ENCODE measurements at places on chromosomes 7 and 10.

DNA sequence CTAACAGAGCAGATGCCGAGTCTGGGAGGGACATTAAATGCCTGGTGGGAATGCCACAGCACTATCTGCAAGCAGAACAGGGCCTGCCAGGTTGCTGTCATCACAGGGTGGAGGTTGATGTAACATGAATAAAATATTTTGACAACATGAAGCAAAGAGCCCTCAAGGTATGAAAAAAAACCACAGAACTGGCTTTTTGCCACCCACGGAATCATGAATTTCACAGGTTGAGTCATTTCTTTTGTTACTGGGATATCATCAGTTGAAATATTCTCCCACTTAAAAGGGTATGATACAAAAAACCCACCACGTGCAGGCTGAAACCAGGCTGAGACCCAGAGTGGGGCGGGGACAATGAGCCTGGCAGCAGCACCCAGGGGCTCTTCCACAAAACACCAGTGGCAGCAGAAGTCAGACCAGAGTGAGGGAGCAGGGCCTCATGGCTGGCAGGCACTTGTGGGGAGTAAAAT lies 220.1 kb downstream of the TNS3 start:
- no peak for DNase-seq

- DNase-seq = no peak
These were observed 7.1 kb downstream of the R3HCC1L start for GRCh38 chr10:98141484-98142073.

GRCh38 chr10:74842301-74842954 lies 16.0 kb downstream of the KAT6B start:
- no peak for DNase-seq

DNA sequence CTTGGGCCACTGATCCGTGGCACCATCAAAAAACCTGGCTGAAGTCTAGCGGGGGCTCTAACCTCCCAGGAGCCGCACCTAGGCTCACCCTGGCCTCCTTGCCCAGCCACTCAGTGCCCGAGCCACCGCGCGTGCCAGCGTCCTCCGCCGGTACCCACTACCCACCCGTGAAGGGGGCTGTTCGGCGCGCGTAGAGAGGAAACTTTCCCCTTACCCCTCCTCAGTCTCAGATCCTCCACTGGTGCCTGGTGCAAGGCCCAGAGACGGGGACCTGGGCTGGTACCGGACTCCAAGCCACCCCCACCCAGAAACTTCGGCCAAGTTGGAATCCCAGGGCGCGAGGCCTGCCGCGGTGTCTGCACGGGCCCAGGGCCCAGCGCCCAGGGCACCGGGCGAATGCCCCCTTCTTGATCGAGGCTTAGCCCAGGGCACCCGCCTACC lies 3.5 kb upstream of the EBF3 start:
- no peak for DNase-seq

DNA sequence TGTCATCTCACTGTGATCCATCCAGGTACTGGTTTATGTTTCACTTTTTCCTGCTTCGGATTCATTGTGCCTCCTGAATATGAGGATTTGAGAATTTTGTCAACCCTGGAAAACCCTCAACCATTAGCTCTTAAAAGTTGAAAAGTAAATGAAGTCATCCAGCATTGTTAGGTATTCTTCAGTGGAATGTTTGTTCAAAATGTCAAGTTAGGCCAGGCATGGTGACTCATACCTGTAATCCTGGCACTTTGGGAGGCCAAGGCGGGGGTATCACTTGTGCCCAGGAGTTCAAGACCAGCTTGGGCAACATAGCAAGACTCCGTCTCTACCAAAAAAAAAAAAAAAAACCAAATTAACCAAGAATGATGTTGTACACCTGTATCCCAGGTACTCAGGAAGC lies 222.1 kb downstream of the NSUN6 start:
- no peak for DNase-seq

DNA sequence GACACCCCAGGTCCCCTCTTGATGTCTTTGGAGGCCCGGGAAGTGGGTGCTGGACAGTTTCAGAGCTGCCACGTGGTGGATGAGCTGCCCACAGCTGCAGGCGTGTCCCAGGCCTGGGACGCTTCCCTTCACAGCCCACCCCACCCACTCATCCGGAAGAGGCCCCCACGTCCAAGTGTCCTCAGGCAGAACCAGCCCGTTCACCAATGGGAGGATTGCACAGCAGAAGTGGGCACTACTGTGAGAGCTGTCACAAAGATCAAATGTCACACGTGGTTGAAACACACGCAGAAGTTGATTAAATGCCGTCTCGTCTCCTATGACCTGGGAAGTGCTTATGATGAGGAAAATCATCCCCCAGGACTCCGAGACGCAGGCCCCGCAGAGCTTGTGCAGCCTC lies 52.9 kb downstream of the STK32C start:
- no peak for DNase-seq

DNA sequence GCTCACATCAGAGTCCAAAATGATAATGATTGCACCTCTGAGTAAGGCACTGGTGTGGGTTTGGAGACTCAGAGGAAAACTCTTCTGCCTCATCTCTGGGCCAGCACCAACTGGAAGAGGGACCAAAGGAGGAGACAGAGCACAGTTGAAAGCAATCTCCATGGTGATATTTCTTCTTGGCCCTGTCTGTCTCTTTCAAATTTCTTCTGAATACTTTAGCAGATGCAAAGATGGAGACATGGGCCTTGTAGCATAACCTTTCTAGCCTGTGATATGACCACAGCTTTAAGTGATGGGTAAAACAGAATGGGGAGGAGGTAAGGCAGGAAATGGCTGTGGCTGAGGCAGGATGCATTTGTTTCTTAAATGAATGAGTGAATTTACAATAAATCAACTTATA lies 12.2 kb upstream of the GIMAP7 start:
- no peak for DNase-seq

DNA sequence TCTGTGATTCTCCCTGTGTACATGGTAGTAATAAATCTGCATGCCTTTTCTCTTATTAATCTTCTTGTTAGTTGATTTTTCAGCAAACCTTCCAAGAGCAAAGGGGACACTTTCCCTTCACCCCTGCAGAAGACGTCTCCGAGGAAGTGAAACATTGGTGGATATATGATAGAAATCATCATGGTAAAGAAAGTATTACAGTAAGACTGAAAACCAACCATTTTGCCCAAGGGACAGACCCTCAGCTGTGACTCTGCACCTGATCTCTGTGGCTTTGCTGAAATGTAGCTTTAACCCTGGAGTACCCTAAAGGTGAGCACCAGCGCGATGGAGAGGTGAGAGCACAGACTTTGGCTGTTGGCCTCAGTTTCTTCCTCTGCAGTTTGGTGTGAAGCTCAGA lies 32.8 kb upstream of the MYO3A start:
- DNase-seq = no peak

DNA sequence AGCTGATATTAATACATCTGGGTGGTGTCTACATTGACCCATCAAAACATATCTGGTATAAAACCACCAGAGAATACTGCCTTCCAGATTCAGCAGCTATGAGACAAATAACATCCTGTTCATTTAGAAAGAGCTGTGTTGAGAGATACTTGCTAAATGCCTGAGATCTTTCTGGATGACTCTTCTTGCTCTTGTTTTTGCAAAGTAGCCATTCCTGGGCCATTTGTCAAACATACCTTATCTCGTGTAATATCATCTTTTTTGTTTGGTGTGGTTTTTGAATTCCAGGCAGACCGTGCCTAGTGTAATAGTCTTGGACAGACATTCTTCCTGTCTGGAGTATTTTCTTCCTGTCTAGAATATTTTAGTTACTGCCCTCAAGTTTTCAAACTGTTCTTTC lies 74.7 kb upstream of the PRR15 start:
- DNase-seq = no peak

DNA sequence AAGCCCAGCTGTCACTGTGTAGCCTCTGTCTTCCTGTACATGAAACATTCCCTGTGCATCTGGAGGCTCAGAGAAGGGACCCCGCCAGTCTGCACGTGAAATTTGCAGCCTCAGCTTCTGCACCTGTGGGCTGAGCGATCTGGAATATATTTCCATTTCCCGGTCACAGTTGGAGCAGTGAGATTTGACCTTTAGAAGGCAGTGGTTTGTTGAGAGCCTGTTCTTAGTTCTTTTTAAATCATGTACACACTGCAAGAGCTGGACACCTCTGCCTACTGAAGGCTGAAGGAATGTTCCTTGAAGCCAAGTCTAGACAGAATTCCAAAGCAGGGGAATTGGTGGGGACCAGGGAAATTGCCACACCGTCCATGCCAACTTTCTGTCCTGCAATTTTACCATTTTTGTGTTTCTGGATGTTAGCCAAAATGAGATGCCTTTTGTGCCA lies 706.6 kb downstream of the INHBA start:
- no peak for DNase-seq
